ENCODE measurements at places on chromosomes 4 and X. TPM values are rescaled to one million over a fixed set of nuclear protein-coding genes. Genes with fewer than 3 reads are reported as not detected.

Gene OPN1MW
- total RNA-seq: not detected

Gene TMPRSS11E
- not detected for total RNA-seq

Gene UGT2B15
- total RNA-seq: not detected

Gene SMIM10L2A
- total RNA-seq: 0.44 TPM

Gene UGDH
- total RNA-seq: 33.0 TPM

Gene YY2
- 1.1 TPM for total RNA-seq

Gene TKTL2
- total RNA-seq: not detected

Gene NXF2
- total RNA-seq: not detected

Gene BANK1
- 0.22 TPM for total RNA-seq

Gene PASD1
- not detected for total RNA-seq

Gene PLAC8
- total RNA-seq: 49.3 TPM

Gene CITED1
- not detected for total RNA-seq

Gene TBX22
- not detected for total RNA-seq

Gene COL4A6
- not detected for total RNA-seq

Gene NFXL1
- 18.4 TPM for total RNA-seq

Gene RAB33A
- 22.9 TPM for total RNA-seq

Gene FMR1NB
- not detected for total RNA-seq

Gene ETNPPL
- not detected for total RNA-seq

Gene CENPVL1
- total RNA-seq: not detected

Gene DDX53
- not detected for total RNA-seq

Gene FAT4
- not detected for total RNA-seq

Gene LUZP4
- total RNA-seq: not detected

Gene CPE
- total RNA-seq: not detected

All from activated T-cell treated with anti-CD3 and anti-CD28 coated beads, Interleukin-2, amount 50 U/mL, for 72 hours (primary cell).